ENCODE measurements at places on chromosomes 2 and 18.

DNA sequence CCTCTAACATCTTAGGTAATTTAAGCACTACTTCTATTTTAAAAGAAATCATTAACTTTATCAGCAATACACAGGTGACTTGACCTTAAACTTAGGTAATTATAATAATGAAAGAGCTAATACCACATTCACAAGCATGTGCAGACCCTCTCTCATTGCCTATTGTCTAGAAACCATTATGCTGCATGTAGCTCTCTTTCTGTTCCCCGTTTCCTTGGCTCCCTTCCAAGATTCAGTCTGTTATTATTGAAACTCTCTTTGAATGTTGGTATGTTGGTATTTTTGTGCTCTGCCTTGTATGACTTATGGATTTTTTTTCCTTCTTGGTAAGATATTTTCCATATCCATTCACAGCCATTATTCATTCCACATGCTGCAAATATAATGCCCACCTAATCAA, 201.2 kb downstream of the CDCA7 start:
- no peak for DNase-seq

DNA sequence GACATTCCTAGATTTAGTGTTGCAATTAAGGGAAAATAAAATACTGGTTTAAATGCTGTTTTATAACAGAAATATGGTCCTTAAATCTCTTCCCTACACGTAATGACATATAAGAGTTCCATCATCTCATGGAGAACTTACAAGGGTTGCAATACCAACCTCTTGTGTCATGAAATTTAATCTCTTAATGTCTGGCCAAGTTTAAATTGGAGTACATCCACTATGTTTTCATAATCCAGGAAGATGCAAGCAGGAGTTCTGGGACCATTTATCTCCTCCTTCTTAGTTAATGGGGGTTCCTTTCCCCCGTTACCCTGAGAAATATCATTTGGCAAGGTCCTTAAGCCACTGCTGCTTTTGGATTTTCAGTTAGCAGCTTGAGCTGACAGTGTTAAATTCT, 126.0 kb upstream of the ACVR2A start:
- no peak for DNase-seq

GRCh38 chr18:5893956-5894610, 1.2 kb downstream of the TMEM200C start:
- no peak for DNase-seq

DNA sequence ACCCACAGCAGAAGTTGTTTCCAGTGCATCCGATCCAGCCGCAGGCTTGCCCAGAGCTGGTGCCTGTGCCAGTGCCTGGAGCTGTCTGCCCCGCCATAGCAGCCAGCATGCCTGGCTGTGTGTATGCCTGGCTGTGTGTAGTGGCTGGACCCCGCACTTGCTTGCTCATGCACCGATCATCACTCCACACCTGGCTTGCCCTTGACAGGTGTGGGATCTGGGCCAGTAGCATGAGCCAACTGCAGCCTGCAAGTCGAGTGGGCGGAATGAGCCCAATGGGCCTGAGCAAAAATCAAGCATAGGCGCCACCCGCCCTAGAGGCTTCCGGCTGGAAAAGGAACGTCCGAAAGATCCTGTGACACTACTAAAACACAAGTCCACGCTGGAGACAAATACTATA, 74.5 kb downstream of the EPB41L3 start:
- DNase-seq: no peak

- DNase-seq: no peak
These were observed 87.0 kb upstream of the TMEM200C start for GRCh38 chr18:5982332-5982731.

- no peak for DNase-seq
These were observed 24.8 kb upstream of the HNRNPA3 start for GRCh38 chr2:177187631-177188312.

- no peak for DNase-seq
These were observed 186.8 kb downstream of the KCNS3 start for GRCh38 chr2:18065249-18065648.
